ENCODE measurements at places on chromosomes 6 and 20. TPM values are rescaled to one million over a fixed set of nuclear protein-coding genes. Genes with fewer than 3 reads are reported as not detected.

The AVP gene
- not detected for polyA plus RNA-seq

DNA sequence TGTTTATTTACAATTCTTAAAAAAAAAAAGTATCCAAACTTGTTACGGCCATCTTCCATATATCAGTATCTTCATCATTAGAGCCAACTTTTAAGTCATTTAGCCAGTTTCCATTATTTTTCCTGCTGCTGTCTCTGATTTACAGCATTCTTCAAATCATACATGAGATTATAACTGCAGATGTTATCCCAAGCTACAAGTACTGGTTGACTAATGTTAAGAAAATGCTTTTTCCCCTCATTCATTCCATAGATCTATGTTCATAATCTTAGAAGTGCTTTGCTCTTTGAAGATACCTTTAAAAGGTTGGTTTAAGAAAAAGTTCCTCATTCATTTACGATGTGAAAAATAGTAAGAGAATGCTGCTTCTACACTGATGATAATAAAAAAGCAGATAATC is 158.7 kb downstream of the RNGTT start:
- no peak for DNase-seq

GRCh38 chr20:20820104-20820503 is 107.7 kb upstream of the RALGAPA2 start:
- DNase-seq, result peak; percentile 14

- DNase-seq, result no peak
Measured at GRCh38 chr6:150606647-150607328, 7.1 kb downstream of the PLEKHG1 start.

The VEGFA gene
- polyA plus RNA-seq, result 454 TPM

DNA sequence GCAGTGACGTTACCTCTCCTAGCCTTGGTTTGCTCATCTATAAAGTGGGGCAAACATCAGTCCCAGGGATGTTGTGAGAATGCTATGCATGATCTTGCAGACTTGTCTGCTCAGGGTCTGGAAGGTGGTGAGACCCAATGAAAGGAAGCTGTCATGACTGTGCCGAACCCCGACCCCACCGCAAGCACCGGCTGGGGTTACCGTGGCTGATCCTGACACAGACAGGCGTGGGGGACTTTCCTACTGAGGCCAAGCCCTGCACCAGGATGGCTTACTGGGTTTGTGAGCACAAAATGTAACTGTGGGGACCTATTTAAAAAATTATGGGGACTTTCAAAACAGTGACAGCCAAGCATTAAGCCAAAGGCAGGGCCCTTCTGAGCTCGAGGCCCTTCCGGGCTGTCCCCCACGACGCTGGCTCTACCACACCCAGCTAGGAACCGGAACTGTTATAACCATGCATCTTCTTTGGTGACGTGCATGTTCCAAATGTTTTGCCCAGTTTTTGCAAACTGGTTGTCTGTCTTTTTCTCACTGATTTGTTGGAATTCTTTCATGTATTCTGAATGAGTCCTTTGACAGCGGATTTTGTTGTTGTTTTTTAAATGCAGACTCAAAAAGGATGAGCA is 76.6 kb upstream of the PMEPA1 start:
- no peak for DNase-seq

GRCh38 chr6:43942011-43942442 is 172.0 kb downstream of the VEGFA start:
- no peak for DNase-seq

GRCh38 chr6:7674291-7674690 is 51.6 kb upstream of the BMP6 start:
- DNase-seq, result no peak

The PDE7B gene
- polyA plus RNA-seq, result 0.34 TPM

GRCh38 chr6:11126876-11127275 is 15.4 kb upstream of the ERVFRD-1 start:
- no peak for DNase-seq

DNA sequence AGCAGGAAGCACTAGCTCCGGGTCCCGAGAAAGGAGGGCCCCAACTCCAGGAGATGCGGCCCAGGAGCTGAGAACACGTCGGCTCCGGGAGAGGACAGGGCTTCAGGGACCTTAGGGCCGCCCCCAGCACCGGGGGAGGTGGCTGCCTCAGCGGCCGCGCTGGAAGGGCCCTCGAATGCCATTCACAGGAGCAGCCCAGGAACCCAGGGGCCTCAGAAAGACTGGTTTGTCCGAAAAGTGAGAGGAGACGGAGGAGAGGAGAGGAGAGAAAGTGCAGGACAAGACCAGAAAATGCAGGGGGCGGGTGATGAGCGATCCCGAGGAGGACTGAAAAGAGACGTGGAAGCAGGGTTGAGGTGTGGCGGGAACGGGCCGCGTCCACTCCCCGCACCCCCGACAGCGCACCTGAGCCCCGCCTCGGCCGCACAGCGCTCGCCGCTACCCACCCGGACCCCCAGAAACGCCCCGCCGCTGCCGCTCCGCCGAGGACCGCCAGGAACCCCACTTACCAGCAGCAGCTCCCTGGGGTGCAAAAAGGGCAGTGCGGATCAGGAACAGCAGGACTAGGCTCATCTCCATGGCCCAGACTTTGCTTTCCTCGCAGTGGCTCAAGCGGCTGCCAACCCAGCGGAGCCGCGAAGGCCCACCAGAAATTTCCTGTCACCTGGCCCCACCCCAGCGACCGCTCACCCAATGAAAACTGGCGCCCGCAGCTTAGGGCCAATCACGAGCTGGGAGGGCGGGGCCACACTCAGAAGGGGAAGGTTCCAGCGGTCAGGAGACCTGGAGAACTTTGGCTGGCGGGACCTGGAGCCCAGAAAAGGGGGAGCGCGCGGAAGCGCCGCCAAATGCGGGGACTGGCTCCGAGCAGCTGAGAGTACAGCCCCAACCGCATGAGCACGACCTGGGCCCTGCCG is 25.4 kb downstream of the HLA-F start:
- peak; percentile 85 for DNase-seq

GRCh38 chr6:130853555-130854183 is 26.5 kb downstream of the SMLR1 start:
- no peak for DNase-seq

The RSPH9 gene
- 0.13 TPM for polyA plus RNA-seq

DNA sequence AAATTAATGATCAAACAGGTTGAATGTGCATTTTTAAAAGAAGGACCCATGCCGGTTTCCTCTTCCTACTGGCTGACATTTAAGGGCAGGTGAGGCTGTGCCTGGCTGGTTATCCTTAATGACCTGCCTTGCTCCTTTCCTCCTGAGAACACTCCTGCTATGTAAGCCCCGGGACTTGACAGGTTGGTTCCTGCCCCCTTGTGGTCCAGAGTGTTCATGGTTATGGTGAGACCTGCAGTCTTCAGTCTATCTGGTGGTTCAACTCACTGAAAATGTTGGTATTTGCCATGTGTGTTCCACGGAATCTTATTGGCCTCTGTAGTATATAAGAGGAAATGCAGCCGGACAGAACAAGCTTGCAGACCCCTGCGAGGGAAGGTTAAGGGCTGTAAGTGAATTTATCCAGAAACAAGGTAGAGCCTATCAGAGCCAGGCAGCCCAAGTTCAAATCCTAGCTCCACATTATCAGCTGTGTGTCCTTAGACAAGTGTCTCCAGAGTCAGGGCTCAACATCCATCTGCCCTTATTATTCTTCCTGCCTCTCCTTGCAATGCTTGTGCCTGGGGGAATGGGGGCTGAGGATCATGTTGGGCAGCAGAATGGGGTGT is 5.2 kb upstream of the BPIFA3 start:
- no peak for DNase-seq

GRCh38 chr20:62396367-62397239 is 9.7 kb downstream of the RPS21 start:
- DNase-seq, result no peak

The ID4 gene
- not detected for polyA plus RNA-seq

DNA sequence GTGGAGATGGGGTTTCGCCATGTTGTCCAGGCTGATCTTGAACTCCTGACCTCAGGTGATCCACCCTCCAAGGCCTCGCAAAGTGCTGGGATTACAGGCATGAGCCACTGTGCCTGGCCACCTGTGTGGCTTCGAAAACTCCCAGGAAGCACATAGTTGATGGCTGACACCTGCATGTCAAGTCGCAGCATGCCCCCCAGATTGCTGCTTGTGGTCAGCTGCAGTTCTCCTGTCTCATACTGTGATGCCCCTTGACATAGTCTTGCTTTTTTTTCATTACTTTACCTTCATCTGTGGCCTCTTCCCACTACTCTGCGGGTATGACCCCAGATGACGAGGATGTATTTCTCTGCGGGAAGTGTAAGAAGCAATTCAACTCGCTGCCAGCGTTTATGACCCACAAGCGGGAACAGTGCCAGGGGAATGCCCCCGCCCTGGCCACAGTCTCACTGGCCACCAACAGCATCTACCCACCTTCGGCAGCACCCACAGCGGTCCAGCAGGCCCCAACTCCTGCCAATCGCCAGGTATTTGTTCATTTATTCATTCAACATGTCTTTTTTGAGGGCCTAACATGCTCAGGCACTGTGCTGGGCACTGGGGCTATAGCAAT is 13.1 kb downstream of the ZNF341 start:
- DNase-seq, result no peak

DNA sequence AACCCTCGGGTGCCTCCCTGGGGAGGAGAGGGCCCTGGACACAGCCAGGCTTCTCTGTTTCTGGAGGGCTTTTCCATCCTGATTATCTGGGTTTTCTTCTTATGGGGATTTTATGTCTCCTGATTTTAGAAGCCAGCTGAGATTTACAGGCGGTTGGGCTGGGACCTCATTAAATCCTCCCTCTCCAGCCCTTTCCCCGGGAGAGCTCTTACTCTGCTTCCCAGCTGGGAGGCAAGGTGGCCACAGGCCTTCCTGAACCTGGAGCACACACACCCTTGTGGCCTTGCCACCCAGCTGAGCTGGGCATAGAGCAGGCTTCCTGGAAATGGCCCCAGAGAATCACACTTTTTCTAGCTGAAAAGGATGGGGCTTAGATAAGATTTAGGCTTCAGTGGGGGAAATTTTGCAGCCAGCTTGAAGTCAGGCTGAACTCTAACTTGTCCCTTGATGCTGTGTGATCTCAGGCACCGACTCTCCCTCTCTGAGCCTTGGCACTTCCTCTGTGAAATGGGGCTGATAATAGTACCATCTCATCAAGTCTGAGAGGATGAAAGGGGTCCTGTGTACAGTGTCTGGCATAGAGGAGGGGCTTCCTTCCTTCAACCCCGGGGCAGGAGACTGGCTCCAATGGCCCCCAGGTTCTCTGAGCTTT is 16.6 kb downstream of the VSTM2L start:
- DNase-seq, result no peak

DNA sequence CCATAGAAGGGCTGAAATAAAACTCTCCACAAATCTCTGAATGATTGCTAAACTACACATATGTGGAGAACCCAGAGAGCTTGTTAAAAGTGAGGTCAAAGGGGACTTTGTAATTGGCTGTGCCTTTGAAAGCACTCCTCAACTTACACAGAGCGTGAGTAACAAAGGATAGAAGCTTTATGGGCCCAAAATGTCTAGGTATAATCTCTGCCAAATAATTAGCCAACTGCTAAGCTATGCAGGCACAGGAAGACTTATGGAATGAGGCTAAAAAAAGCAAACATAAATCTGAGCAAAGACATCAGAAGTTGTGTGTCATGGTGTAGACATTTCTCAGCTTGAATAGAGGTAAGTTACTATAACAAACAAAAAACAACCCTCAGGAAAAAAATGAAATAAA is 23.3 kb upstream of the UST start:
- DNase-seq, result no peak

- peak; percentile 48 for DNase-seq
Measured at GRCh38 chr6:146598772-146599405, at the start of gene ADGB. Gene ADGB, plus strand, starts transcription at chr6:146598972. Its CDS starts 69 bp downstream, at chr6:146599041.

GRCh38 chr6:35914536-35914935 is 6.4 kb downstream of the SRPK1 start:
- DNase-seq, result no peak

The TREM2 gene
- polyA plus RNA-seq, result 1.1 TPM

The SMIM28 gene
- not detected for polyA plus RNA-seq

The TBXT gene
- not detected for polyA plus RNA-seq

DNA sequence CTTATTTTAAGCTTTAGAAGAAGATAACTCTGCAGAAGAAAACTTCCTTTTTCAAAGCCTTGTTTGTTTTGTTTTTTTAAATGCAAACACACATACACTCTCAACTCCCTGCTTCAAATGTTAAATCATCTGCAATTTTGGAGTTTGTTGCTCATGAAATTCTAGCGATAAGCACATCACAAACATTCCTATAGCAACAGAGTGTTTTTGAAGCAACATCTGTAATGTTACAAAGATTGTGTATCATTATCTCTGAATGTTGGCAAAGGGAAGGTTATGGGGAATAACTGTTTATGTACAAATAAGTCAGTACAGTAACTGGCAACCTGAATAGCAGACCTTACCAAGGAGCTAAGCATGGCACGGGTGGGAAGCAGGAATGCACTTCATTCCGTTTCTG is 84.8 kb upstream of the MRPS10 start:
- DNase-seq, result no peak

DNA sequence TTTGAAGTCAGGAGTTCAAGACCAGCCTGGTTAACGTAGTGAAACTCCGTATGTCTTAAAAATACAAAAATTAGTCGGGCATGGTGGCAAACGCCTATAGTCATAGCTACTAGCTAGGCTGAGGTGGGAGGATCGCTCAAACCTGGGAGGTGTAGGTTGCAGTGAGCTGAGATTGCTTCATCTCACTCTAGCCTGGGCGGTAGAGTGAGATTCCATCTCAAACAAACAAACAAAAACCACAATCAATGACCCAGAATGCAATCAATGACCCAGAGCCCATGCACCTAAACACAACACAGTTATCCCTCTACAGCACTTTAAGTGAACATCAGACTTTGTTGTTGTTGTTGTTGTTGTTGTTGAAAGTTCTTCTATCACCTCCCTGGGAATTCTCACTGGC is 77.9 kb downstream of the MYB start:
- no peak for DNase-seq

- no peak for DNase-seq
Measured at GRCh38 chr6:106149472-106150069, 63.4 kb downstream of the PRDM1 start.

DNA sequence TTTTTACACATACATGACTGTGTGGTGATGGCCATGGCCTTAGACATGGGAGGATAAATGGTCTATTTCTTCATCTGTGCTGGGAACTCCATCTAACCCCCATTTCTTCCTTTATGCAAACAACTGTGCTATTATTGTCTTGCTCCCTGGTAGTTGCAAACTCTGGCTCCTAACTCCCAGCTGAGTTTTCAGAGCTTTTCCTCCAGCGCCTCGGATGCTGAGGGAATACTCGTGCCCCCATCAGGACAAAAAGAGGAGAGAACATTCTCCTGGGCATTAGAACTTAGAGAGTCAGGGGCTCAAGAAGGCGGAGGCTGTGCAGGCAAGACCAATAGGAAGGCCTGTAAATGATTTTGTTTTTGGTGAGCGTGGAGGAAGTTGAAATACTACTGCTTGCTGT is 2.1 kb downstream of the DAAM2 start:
- no peak for DNase-seq

The MUC21 gene
- not detected for polyA plus RNA-seq

- no peak for DNase-seq
Measured at GRCh38 chr6:152651986-152652385, 14.8 kb upstream of the SYNE1 start.

The CST1 gene
- not detected for polyA plus RNA-seq

The PRL gene
- 0.13 TPM for polyA plus RNA-seq

The BCAS1 gene
- 0.02 TPM for polyA plus RNA-seq

Measured in CD14-positive monocyte (primary cell).